ENCODE measurements at places on chromosomes 6 and 20. TPM values are rescaled to one million over a fixed set of nuclear protein-coding genes. Genes with fewer than 3 reads are reported as not detected.
A peak's percentile ranks its signal among the peaks of the same experiment; 100 is the strongest.

Gene OXT
- not detected for total RNA-seq

Gene GPR6
- not detected for total RNA-seq

Gene REM1
- total RNA-seq, result not detected

Gene CCN2
- 0.27 TPM for total RNA-seq

Gene HMGCLL1
- not detected for total RNA-seq

Gene GSTA2
- total RNA-seq, result not detected

Gene CENPW
- 5.2 TPM for total RNA-seq

Gene SLA2
- 0.67 TPM for total RNA-seq

Gene TMEM217
- total RNA-seq, result 0.54 TPM

Gene DEFB132
- total RNA-seq, result not detected

Gene SYCP2L
- 0.17 TPM for total RNA-seq

Gene PACRG
- total RNA-seq, result not detected

Gene TRAPPC3L
- not detected for total RNA-seq

Gene GPSM3
- total RNA-seq, result 185 TPM

Gene MCHR2
- total RNA-seq, result not detected

DNA sequence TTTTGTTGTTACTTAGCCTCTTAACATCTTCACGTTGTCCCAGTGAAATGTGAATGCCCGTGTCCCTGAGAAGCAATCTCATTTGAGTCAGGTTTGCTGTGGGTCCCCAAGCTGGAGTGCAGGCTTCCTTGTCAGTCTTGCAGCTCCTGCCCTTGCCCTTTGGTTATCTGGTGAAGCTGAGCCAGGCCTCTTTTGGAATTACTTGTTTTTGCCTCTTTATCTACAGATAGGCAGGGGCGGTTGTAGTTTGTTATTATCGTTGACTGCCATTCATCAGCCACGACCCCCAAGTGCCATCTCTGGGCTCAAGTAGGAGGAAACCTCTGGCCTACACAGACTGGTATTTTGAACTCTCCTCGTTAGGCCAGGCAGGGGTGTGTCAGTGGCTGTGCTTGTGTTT is 2.2 kb downstream of the TMEM14C start:
- H3K27ac ChIP-seq, result no peak overlapping the region
- H3K27me3 ChIP-seq, result no peaks in the 10 kb centered on the region
- peaks cover 29% of the 10 kb centered on the region for H3K36me3 ChIP-seq
- no peak overlapping the region for H3K4me3 ChIP-seq

GRCh38 chr20:61520893-61521460 is 268.9 kb downstream of the CDH4 start:
- H3K27me3 ChIP-seq, result no peaks in the 10 kb centered on the region
- DNase-seq, result no peak
- no peak overlapping the region for H3K4me3 ChIP-seq
- no peaks in the 10 kb centered on the region for H3K36me3 ChIP-seq

GRCh38 chr6:142339968-142340658 is 38.3 kb downstream of the ADGRG6 start:
- DNase-seq, result no peak
- H3K27me3 ChIP-seq, result no peaks in the 10 kb centered on the region
- H3K36me3 ChIP-seq, result no peaks in the 10 kb centered on the region

DNA sequence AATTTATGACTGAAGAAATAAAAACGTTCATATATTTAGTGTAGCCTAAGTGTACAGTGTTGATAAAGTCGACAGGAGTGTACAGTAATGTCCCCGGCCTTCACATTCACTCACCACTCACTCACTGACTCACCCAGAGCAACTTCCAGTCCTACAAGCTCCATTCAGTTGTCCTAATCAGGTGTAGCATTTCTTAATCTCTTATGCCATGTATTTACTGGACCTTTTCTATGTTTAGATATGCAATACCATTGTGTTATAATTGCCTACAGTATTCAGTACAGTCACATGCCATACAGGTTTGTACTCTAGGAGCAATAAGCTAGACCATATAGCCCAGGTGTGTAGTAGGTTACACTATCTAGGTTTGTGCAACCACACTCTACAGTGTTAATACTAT is 610.2 kb upstream of the NOX3 start:
- H3K4me3 ChIP-seq, result no peak overlapping the region
- H3K4me1 ChIP-seq, result peaks cover 2% of the 10 kb centered on the region
- H3K36me3 ChIP-seq, result no peaks in the 10 kb centered on the region
- H3K27me3 ChIP-seq, result no peaks in the 10 kb centered on the region

- no peak overlapping the region for H3K27ac ChIP-seq
- DNase-seq, result no peak
- H3K4me3 ChIP-seq, result no peak overlapping the region
- H3K36me3 ChIP-seq, result no peaks in the 10 kb centered on the region
- no peaks in the 10 kb centered on the region for H3K4me1 ChIP-seq
Observed at GRCh38 chr6:167551628-167552257, 226.9 kb downstream of the TTLL2 start.

GRCh38 chr6:40681622-40682021 is 94.5 kb upstream of the LRFN2 start:
- H3K4me1 ChIP-seq, result no peaks in the 10 kb centered on the region
- no peak for DNase-seq
- H3K27me3 ChIP-seq, result peaks cover 14% of the 10 kb centered on the region
- H3K27ac ChIP-seq, result no peak overlapping the region
- no peaks in the 10 kb centered on the region for H3K36me3 ChIP-seq

- no peak overlapping the region for H3K4me3 ChIP-seq
- no peak for DNase-seq
- H3K4me1 ChIP-seq, result no peaks in the 10 kb centered on the region
Observed at GRCh38 chr20:60541991-60542390, 583.8 kb downstream of the CDH26 start.

GRCh38 chr6:144500892-144501291 is 215.8 kb downstream of the UTRN start:
- peaks cover 2% of the 10 kb centered on the region for H3K4me1 ChIP-seq
- no peaks in the 10 kb centered on the region for H3K27me3 ChIP-seq
- peak overlapping the region; percentile 51 for H3K27ac ChIP-seq
- DNase-seq, result no peak
- peaks cover 82% of the 10 kb centered on the region for H3K36me3 ChIP-seq

DNA sequence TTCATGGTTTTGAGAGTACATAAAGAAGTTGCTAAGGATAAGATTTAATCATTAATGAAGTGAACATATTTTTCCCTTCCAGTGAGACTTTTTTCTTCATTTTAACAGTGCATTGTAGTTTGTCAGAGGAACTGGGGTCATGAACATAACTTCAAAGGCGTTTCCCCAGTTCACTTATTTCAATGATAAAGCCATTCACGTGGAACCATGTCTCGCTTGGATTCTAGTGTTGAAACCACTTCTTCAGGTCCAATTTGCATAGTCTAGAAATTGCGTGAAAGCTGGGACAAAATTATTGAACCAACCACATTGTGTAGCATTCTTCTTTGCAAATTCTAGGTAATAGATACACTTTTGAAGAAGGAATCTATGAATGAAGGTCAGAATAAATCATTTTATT is 197.0 kb downstream of the CLIC5 start:
- no peak overlapping the region for H3K27ac ChIP-seq
- H3K4me3 ChIP-seq, result no peak overlapping the region
- H3K27me3 ChIP-seq, result no peaks in the 10 kb centered on the region
- no peaks in the 10 kb centered on the region for H3K36me3 ChIP-seq

- no peaks in the 10 kb centered on the region for H3K27me3 ChIP-seq
- peak overlapping the region; percentile 89 for H3K4me3 ChIP-seq
- peaks cover 64% of the 10 kb centered on the region for H3K4me1 ChIP-seq
Observed at GRCh38 chr20:25056690-25057233, 1.2 kb downstream of the ACSS1 start.

DNA sequence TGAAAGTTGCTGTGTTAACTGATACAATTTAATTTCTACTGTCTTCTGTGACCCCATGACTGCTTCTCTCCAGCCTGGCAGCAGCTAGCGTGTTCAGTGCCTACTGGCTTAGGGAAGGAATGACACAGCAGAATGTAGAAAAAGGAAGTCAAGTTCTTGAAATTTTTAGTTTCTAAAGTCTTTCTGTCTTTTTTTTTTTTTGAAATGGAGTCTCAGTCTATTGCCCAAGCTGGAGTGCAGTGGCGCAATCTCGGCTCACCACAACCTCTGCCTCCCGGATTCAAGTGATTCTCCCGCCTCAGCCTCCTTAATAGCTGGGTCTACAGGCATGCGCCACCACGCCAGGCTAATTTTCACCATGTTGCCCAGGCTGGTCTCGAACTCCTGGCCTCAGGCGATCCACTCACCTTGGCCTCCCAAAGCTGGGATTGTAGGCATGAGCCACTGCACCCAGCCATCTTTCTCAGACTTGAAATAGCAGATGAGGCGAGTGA is 39.3 kb downstream of the PCNA start:
- H3K36me3 ChIP-seq, result no peaks in the 10 kb centered on the region
- peak overlapping the region; percentile 22 for H3K4me3 ChIP-seq
- H3K4me1 ChIP-seq, result peaks cover 48% of the 10 kb centered on the region
- H3K27ac ChIP-seq, result peak overlapping the region; percentile 92
- H3K27me3 ChIP-seq, result no peaks in the 10 kb centered on the region

DNA sequence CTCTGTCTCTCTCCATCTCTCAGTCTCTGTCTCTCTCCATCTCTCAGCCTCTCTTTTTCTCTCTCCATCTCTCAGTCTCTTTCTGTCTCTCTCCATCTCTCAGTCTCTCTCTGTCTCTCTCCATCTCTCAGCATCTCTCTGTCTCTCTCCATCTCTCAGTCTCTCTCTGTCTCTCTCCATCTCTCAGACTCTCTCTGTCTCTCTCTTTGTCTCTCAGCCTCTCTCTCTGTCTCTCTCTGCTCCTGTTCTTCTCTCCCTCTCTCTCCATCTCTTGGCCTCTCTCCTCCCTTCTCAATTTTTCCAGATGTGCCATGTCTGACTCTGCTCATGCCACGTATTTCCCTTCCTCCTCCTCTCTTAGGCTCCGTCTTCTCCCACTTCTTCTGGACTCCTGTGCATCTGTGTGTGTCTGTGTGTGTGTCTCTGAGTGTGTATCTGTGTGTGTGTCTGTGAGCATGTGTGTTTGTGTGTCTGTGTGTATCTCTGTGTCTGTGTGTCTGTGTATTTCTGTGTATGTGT is 72.7 kb downstream of the SRC start:
- no peak overlapping the region for H3K27ac ChIP-seq
- peaks cover 13% of the 10 kb centered on the region for H3K27me3 ChIP-seq
- no peaks in the 10 kb centered on the region for H3K4me1 ChIP-seq
- DNase-seq, result no peak
- H3K36me3 ChIP-seq, result no peaks in the 10 kb centered on the region

DNA sequence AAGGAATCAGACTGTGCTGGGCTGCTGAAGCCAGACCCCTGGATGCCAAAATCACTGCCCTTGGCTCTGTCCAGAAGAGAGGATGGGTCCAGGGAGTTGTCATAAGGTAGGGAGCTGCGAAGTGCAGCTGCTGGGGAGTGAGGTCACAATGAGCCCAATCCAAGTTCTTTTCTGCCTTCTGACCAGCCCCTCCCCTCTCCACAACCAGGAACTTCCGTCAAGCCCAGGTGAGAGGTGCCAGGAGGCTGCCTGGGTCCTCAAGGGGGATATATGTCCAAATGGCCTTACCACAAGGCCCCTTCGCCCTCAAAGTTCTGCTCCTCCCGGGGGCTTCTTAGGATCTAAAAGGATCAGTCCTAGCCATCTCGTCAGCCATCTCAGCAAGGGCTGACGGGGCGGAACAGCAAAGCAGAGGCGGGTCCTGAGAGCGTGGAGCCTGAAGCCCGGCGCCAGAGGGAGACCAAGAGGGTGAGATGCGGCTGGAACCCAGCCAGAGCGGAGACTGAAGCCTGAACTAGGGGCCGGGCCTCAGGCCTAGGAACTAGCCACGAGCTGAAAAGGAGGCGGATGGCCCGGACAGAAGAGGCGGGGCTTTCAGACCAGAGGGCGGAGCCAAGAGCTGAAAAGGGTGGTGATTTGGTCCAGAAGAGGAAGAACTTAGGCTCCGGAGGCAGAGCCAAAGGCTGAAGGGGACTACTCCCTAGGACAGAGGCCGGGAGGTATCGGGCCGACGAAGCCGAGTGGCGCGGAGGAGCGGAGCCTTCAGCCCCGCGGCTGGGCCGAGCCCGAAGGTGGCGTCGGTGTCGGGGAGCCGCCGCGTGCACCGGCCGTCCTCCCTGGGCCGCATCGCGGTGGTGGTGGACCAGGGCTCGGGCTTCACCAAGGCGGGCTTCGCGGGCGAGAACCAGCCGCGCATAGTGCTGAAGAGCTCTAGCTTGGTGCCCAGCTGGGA is at the start of gene ACTL10:
Gene ACTL10, plus strand, starts transcription at position 651 of the 952 bp plus-strand sequence. CDS start 555 bp downstream, outside the sequence.
- DNase-seq, result peak; percentile 83
- H3K4me1 ChIP-seq, result peaks cover 34% of the 10 kb centered on the region
- peak within 1 kb of the TSS; percentile 95 for H3K27ac ChIP-seq
- no peaks in the 10 kb centered on the region for H3K36me3 ChIP-seq

DNA sequence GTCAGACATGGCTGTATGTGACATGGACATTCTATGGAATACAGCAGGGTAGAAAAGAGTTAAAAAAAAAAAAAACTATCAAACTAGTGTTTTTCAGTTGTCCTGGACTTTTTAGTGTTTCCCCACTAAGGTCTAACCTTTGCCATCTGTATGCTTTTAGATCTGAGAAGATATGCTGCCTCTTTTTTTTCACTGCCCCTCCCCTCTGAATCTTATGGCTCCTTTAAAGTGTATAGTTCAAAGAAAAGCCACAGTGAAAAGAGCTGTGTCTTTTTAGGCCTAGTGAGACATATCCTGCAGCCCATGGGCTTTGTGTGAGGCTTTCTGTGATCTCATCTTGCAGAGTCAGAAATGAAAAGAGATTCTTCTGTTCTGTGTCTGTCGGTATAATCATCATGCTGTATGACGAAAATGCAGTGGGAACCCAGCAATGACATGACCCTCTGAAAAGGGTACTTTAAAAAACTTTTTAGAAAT is 29.3 kb downstream of the ADGRG6 start:
- no peaks in the 10 kb centered on the region for H3K36me3 ChIP-seq
- H3K4me1 ChIP-seq, result no peaks in the 10 kb centered on the region
- H3K27ac ChIP-seq, result no peak overlapping the region
- H3K4me3 ChIP-seq, result no peak overlapping the region
- H3K27me3 ChIP-seq, result no peaks in the 10 kb centered on the region

DNA sequence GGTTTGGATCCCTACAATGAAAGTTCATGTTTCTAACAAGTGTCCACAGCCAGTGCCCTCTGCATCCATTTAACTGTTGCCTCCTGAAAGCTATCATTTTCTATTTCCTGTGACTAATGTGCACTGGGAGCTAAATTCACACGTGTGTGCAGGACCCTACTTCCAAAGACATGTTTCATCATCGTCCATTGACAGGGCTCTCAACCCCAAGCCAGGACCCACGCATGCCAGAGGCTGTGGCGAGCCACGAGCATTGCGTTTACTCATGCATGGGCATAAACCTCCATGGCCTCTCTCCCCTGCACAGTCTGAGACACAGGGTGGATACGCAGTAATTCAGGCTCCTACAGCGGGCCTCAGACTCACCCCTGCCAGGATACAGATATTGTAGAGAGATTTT is 153.2 kb downstream of the MAFB start:
- H3K27ac ChIP-seq, result no peak overlapping the region
- H3K36me3 ChIP-seq, result no peaks in the 10 kb centered on the region
- H3K4me1 ChIP-seq, result no peaks in the 10 kb centered on the region
- DNase-seq, result no peak
- no peak overlapping the region for H3K4me3 ChIP-seq
- H3K27me3 ChIP-seq, result no peaks in the 10 kb centered on the region

Measured in activated B cell treated with CpG ODN at 0.5 μM for 24 hours (primary cell).